Smooth muscle cell of bladder (primary cell): ENCODE measurements at places on chromosomes 11 and 22. TPM values are rescaled to one million over a fixed set of nuclear protein-coding genes. Genes with fewer than 3 reads are reported as not detected.

Gene GPR83
- under 0.01 TPM in 1 of 2 replicates, not detected in the other for total RNA-seq

Gene GGTLC2
- not detected in 2 replicates for total RNA-seq

Gene OR2AG2
- under 0.01 TPM in 2 replicates for total RNA-seq

Gene CRELD2
- total RNA-seq: 107 and 123 TPM in 2 replicates

Gene FXYD2
- total RNA-seq: not detected in 2 replicates

Gene MYO18B
- under 0.01 TPM in 1 of 2 replicates, not detected in the other for total RNA-seq

Gene LRRC32
- 15.9 and 66.8 TPM in 2 replicates for total RNA-seq

Gene RIBC2
- 0.09 TPM in 1 of 2 replicates, not detected in the other for total RNA-seq

Gene GP1BB
- 1.00 and 1.5 TPM in 2 replicates for total RNA-seq

Gene LRP5
- total RNA-seq: 27.6 and 45.6 TPM in 2 replicates

Gene SEC14L6
- total RNA-seq: 0.14 and 0.18 TPM in 2 replicates

Gene TBX1
- not detected in 2 replicates for total RNA-seq

Gene PKNOX2
- total RNA-seq: 0.92 and 1.4 TPM in 2 replicates

Gene OR52I1
- total RNA-seq: not detected in 2 replicates

Gene OR51I1
- 0.28 TPM in 1 of 2 replicates, not detected in the other for total RNA-seq

Gene CTSD
- 131 and 251 TPM in 2 replicates for total RNA-seq

Gene C1QTNF5
- 17.5 and 34.5 TPM in 2 replicates for total RNA-seq
